Fibroblast of skin of left quadriceps (primary cell): ENCODE measurements at places on chromosomes 2 and 18.

GRCh38 chr2:95264624-95265023 is 9.6 kb upstream of the PROM2 start:
- peak; percentile 6 for DNase-seq

- DNase-seq = no peak
Observed at GRCh38 chr2:94984964-94985575, 40.4 kb upstream of the MAL start.

DNA sequence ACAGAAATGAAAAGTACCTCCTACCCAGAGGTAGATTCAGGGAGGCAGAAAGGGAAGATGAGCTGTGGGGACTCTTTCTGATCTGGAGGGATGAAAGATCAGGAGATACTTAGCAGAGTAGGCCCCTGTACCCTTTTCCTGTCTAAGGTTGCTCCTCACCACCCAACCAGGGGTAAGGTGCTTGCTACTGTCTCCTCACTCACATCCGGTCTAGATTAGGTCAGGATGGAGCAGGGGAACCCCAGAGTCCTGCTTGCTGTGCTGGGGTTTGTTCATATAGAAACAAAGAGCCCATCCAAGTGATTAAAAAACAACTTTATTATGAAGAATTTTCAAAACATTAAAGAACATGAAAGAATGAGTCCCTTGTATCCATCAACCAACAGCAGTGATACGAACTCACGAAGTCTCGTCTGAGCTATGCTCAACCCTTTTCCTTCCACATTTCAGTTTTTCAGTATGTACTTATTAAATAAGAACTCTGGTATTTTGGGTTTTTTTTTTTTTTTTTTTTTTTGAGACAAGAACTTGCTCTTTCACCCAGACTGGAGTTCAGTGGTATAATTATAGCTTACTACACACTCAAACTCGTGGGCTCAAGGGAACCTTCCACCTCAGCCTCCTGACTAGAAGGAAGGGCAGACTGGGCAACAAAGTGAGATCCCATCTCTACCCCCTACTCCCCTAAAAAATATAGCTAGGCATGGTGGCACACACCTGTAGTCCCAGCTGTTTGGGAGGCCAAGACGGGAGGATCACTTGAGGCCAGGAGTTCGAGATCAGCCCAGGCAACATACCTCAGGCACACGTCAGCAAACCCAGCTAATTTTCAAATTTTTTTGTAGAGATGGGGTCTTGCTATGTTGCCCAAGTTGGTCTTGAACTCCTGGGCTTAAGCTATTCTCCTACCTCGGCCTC is 28.5 kb upstream of the MCFD2 start:
- no peak for DNase-seq

GRCh38 chr2:149819356-149819957 is 231.9 kb upstream of the MMADHC start:
- DNase-seq = no peak

- no peak for DNase-seq
Observed at GRCh38 chr2:239544918-239545465, 144.2 kb upstream of the HDAC4 start.

DNA sequence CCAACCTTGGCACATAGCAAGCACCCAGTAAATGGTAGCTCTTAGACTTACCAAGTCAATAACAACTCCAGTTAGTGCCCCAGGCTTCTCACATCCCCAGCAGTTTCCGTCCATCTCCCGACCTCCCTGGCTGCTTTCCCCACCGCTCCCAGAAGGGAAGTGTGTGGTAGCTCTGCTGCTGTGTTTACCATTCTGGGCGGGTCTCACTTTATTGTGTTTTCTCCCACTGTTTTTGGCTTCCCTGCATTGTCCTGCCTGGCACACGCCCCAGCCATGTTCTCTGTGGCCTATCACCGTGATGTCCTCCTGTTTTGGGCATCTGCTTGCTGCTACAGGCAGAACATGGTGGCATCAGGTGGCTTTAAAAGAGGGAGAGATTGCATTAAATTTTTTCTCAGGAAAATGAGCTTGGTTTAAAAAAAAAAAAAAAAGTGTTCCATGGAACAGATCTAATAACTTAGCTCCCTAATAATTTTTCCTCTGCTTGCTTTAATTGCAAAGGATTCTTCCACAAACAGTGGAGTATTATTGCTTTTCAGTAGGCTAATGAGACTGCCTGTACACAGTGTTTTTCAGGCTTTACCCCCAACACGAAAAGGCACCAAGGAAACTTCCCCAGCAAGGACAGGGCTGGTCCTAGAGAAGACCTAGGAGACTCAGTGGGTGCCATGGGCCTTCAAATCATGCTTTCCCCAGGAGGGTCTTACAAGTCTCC is 8.0 kb upstream of the COX7A2L start:
- DNase-seq = no peak

DNA sequence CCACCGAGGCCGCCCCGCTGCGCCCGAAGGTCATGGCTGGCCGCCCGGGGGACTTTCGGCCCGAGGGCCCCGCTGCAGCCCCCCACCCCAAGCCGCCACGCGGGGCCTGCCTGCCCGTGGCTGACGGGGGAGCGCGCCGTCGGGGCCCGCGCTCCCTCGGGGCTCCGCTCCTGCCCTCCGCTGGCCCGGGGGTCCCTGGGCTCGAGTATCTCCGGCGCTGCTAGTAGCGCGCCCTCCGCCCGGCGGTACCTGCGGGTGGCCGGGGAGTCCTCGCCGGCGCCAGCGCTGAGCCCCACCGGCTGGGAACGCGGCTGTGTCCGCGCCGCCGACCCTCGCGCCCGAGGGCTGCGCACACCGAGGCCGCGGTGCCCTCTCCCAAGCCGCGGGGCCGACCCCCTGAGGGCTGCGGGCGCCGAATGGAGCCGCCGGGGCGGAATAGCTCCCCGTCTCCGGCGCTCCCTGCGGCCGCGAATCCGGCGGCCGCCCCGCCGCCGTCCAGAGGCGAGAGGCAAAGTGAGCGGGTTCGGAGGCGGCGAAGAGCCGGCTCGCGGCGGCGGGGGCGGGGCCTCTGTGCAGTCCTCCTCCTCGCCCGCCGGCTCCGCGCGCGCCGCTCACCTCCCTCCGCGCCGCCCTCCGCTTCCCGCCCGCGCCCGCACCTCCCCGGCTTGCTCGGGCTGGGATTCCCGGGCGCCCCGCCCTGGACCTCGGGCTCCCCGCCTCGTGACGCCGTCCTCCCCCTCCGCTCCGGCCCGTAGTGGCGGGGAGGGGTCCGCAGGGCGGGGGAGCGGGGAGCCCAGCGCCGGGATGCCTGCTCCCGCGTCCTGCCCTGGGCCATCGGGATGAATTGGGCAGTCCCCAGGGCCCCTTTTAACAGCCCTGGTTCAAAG is at the start of gene KCNG3:
Gene KCNG3 (minus strand): TSS at position 515 of the 887 bp plus-strand sequence. CDS start 481 bp downstream, at position 34.
- DNase-seq = no peak

DNA sequence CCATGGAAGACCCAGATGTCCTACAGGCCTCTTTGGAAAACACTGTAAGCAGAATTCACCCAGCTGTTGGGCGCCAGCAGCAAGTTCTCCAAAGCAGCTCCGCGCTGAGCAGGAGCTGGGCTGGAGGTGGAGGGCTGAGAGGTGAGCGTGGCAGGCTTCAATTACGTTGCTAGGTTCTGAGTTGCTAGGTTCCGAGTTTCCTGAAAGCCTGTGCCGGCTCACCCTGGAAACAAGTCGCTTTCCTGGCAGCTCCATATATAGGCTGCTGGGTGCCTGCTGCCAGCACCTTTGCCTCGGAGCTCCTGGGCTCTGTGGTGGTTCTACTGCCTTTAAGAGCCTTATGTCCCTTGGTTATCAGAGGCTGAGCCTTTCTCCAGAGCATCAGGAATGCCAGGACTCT is 14.4 kb upstream of the EGR4 start:
- no peak for DNase-seq

GRCh38 chr2:69299772-69300516 is 87.1 kb downstream of the GFPT1 start:
- DNase-seq = no peak
